Activated T-cell treated with anti-CD3 and anti-CD28 coated beads, Interleukin-2, amount 50 U/mL, for 1 hour (primary cell): ENCODE measurements at places on chromosomes 2 and 18.
A peak's percentile ranks its signal among the peaks of the same experiment; 100 is the strongest.

GRCh38 chr2:22822835-22823234 is 562.1 kb upstream of the KLHL29 start:
- no peak for DNase-seq

DNA sequence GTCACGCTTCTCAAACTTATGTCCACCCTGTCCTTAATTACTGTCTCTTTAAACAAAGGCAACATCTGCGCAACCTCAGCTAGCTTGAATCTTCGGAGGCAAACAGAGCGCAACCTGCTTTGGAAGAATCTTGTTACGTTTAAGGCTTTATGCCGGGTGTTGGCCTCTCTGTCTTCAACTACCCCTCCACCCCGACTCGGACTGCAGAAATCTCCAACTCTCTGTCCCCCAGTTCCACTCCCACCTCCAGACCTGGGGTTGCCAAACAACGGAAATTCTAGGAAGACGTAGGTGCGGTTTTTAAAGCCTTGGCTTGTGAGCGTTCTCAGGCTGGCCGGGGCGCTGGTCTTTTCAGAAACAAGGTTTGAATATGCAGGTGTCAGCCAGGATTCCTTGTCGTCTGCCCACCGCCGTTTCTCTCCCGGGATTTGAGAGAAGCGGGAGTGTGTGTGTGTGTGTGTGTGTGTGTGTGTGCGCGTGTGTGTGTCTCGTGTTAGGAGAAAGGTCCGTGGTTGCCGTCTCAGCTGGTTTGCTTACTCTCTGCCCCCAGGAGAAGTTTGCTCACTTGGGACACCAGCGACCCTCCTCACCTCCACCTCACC is 1.1 kb upstream of the ONECUT2 start:
- DNase-seq: no peak

DNA sequence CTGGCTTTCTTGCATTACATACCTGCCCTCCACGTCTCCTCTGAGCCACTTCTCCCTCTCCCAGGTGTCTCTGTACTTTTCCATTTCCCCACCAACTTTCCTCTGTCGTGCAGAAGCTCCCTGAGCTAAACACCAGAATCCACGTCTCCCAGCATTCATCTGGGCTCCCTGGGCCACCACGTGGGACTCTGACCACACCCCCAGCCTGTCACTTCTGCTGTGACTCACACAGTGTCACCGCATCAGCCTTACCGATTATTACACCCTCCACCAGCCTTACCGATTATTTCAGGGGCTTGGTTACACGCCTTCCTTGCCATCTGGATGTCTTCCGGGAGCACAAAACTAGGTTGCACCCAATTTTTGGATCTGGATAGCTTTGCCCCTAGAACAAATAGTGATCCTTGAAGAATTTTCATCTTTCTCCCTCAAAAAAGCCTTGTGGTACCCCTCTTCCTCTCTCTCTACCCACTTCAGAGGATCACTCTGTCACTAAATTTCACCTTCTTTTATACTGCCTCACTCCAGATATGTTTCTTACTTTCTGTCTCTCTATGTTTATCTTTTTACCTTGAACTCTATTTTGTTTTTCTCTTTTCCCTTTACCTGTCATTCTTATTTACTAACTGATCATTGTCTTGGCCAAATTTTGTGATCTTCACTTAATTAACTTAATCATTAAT is 136.9 kb upstream of the CAB39 start:
- peak; percentile 53 for DNase-seq

GRCh38 chr2:27494944-27495554 is at the start of gene FNDC4:
TSS of gene FNDC4 (minus strand) at chr2:27495200. CDS start at chr2:27494679, 521 bp downstream.
- DNase-seq: peak; percentile 44

DNA sequence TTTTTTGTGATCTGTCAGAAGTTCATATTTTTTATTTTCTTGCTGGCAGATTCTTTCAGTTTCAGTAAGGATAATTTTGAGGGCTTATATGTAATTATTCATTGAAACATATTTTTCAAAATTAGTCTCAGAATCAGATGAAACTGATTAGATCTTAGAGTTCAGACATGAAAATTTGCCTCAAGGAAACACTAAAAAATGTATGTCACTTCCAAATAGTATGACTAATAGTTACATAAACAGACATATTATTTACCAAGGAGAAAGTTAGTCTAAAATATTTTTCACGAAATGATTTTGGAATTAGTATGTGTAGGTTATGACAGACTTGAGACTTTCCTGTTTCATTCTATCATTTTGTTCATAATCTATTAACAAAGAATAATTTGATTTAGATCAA is 628.6 kb downstream of the CCDC85A start:
- DNase-seq: no peak

DNA sequence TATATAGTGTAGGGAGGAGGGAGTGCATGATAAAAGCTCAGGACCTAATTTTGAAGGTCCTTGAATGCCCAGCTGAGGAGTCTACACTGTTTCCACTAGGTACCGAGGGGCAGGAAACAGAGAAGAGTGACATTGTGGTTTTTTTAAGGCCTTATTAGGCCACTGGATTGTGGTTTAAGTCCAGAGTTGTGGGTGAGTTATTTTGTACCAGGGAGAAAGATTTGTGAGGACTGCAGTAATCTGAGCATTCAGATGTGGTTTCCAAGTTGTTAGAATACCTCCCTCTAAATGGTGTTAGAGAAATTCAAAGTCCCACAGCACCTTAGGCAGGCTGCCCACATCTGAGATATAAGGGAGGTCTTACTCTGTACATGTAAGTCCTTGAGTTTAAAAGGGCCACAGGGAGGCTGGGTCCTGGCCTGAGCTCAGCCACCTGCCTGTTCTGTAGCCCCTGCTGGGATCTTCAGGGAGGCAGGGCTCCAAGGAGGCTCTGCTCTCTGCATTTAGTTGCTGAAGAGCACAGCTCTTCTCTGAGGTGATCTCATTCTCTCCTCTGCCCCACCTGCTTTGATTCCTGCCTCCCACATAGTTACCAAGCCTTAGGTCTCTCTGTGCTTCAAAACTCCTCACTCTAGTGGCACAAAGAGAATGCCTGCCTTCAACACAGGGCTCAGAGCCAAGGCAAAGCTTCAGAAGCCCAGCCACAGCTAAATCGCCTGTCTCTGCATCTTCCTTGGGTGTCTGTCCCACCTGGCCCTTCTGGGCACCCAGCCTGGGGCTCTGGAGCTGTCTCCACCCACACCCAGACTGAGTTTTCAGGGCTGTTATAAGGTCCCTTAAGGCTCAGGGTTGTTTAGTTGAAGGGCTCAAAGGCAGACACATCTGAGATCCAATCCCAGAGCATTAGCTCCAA is 88.1 kb downstream of the VSNL1 start:
- no peak for DNase-seq

- no peak for DNase-seq
Measured at GRCh38 chr2:99836690-99837605, 305.4 kb downstream of the AFF3 start.

GRCh38 chr18:50627594-50628532 is 68.0 kb downstream of the MAPK4 start:
- no peak for DNase-seq

GRCh38 chr2:206481056-206481455 is 37.7 kb downstream of the ADAM23 start:
- no peak for DNase-seq

- DNase-seq: no peak
Measured at GRCh38 chr2:151943461-151943860, 115.2 kb upstream of the ARL5A start.

DNA sequence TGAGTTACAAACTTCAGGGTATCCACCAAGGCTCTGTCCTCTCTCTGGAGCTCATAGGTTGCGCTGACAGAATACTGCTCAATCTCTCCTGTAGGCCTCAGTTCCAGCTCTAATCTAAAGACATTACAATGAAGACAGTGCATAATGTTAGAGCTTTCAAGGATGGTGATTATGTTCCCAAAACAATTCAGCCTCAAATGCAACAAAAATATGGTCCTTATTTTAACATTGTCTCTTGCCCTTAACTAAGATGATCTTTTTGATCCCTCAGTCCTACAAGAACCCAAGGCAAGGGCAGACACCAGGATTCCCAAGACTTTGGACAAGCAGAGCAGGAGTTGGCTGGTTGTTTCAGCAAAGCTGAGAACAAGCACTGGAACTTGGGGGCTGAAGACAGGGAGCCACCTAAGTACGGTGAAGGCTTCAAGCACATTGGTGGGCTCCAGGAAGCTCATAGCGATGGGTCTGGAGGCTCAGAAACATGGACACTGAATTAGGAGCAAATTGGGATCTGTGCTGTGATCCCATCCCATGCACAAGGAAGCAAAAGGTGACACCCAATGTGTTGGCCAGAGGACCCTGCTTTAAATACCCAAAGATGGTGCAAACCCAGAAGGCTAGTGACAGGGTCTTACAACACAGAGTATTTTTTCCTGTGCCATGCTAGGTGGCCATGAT is 24.7 kb downstream of the APOB start:
- no peak for DNase-seq

DNA sequence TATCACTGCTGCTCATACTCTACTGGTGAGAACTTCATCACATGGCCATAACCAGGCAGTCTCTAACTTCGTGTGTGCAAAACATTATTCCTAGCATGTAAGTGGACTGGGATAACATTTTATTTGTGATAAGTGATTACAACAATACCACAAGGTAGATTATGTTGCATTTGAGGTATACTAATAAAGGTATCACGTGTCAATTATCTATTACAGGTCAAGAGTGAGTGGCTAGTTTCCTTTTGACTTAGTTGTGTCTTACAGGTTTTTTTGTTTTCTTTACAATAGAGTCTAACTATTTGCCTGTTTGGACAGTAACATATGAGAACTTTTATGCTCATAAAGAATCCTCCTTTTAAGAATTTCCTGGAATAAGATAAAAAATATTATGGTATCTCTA is 67.2 kb upstream of the DSC1 start:
- DNase-seq: no peak

GRCh38 chr2:59693231-59693959 is 860.1 kb downstream of the BCL11A start:
- no peak for DNase-seq

DNA sequence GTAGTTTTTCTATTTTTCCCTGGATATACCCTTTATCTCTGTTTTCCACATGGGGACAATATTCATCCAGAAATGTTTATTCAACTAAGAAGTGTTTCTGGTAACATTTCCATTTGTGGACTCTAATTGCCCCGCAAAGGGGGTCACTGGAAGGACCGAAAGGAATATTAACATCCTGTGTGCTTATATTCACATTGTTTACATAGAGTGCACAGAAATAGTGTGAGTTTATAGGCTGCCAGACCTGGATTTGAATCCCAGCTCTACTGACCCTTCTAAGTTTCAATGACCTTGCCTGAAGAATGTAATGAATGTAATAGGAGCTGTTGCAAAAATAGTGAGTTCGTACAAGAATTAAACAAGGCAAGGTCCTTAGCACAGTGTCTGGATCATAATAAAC is 152.9 kb upstream of the NCKAP5 start:
- DNase-seq: no peak

GRCh38 chr2:109275120-109276012 is 146.4 kb downstream of the SH3RF3 start:
- DNase-seq: peak; percentile 10

- no peak for DNase-seq
Measured at GRCh38 chr2:127911737-127912136, 26.0 kb upstream of the AMMECR1L start.

- DNase-seq: peak; percentile 79
Measured at GRCh38 chr2:7097353-7097895, 180.2 kb downstream of the RNF144A start.

GRCh38 chr2:26018184-26019055 is 15.5 kb upstream of the RAB10 start:
- DNase-seq: no peak

DNA sequence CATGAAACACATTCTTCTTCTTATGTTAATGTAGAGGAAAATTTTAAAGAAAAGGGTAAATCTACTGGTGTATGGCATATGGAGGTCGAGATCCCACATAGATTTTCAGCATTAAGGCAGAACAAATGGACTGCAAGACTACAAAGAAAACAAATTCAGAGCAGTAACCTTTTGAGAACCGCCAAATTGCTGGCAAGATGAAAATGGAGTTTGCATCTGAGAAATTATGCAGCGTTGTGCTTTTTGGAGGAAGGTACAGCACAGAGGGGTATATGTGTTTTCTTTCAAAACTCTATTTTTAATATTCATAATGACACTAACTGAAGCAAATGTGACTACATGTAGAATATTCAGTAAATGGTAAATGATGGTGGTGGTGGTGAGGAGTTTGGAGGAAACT is 59.0 kb upstream of the PARD3B start:
- no peak for DNase-seq

- no peak for DNase-seq
Measured at GRCh38 chr2:132690664-132691303, 20.8 kb upstream of the LYPD1 start.

GRCh38 chr18:55316486-55317184 is 271.4 kb downstream of the TCF4 start:
- no peak for DNase-seq

DNA sequence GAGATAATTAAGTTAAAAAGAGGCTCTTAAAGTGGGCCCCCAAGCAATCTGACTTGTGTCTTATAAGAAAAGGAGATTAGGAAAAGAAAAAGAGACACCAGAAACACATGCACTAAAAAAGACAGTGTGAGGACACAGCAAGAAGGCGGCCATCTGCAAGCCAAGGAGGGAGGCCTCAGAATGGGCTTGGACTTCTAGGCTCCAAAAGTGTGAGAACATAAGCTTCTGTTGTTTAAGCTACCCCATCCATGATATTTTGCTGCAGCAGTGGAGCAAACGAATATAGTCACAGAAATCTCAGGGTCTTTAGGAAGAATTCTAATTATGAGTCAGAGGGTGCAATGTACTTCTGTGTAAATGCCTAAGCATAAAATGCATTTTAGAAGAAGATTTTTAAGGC is 399.3 kb upstream of the MMADHC start:
- no peak for DNase-seq

GRCh38 chr2:67651565-67651964 is 254.4 kb downstream of the ETAA1 start:
- no peak for DNase-seq

DNA sequence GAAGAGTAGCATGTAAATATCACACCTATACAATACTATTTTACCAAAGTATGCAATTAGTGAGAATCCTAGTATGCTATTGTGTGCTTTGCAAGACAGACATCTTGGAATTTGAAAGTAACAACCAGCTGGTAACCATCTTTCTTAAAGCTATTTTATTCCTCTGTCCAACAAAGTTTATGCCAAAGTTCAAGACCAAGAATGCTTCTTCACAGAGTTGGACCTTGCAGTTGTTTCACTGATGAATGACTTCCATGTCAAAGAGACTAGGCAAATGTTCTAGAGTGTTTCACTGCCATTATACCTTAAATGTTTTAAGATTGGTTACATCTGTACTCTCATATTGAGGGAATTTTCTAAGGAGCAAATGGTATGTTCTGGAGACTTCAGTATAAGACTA is 215.2 kb upstream of the CRIM1 start:
- DNase-seq: no peak

DNA sequence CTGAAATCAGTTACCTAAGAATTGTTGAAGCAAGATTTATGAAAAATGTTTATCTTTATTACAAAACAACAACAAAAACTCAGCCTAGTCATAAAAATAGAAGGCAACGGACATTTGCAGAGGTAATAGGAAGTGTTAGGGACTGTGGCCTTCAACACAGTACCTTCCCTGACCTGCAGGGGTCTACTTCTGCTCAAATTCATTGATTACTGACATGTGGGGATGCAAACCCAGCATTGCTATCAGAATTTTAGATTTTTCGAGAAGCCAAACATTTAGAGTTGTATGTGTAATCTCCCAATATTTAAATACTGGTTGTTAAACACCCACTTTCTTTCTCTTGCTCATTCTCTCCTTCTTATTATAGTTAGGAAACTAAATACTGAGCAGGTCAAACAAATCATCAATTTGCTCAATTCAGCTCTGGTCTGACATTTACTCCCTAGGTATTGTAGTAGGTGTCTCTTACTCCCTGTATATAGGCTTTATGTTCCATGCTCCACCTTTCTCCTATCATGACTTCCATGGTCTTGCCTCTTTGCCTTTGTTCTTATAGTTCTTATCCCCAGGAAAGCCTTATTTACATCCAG is 198.5 kb downstream of the UBE2E3 start:
- no peak for DNase-seq
